ENCODE measurements at places on chromosomes 1 and 21.

DNA sequence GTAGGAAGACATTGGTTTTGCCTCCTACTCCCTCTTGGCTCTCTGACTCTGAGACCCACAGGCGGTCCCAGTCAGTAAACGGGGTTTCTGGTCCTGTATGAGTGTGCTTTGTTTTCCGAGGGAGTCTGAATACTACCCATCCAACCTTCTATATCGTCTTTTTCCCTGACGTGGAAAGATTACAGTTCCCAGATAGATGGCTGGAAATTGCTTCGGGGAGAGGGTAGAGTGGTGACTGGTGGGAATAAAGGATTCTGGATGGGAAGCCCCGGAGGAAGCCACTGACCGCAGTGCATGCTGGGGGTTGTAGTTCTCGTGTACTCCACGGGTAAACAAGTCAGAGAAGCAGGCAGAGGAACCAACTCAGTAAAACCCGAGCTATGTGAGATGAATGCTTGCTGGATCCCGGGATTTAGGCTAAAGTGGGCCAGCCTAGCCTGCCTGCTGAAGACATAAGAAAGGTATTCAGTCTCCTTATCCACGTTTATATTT is 66.2 kb upstream of the IRF2BP2 start:
- DNase-seq = no peak

- no peak for DNase-seq
Observed at GRCh38 chr1:233782937-233783586, 121.4 kb upstream of the SLC35F3 start.

- no peak for DNase-seq
Observed at GRCh38 chr1:73500154-73500553, 697.8 kb downstream of the LRRIQ3 start.

GRCh38 chr1:4931486-4931885 is 277.1 kb downstream of the AJAP1 start:
- no peak for DNase-seq

DNA sequence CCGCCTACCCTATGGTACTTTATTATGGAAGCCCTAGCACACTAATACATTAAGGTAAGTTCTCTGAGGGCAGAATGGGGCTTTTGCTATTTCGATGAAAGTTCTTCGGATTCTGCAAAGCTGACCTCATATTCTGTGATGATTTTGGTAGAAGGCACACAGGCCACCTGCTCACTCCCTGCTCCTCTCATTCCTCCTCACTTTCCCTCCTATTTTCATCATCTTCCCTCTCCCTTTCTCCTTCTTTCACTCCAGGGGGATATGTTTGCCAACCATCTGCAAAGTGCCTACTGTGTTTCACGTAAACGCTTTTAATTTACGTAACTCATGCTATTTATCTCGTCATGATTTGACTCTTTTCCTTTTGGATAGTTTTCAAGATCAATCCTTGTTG is 45.0 kb upstream of the ETS2 start:
- DNase-seq = no peak

All from KG1 (cell line).